Right cardiac atrium (tissue), 5 donors: ENCODE measurements at places on chromosomes 2 and 18.

GRCh38 chr2:11417946-11418585 is 47.9 kb downstream of the E2F6 start:
- no peak for DNase-seq

DNA sequence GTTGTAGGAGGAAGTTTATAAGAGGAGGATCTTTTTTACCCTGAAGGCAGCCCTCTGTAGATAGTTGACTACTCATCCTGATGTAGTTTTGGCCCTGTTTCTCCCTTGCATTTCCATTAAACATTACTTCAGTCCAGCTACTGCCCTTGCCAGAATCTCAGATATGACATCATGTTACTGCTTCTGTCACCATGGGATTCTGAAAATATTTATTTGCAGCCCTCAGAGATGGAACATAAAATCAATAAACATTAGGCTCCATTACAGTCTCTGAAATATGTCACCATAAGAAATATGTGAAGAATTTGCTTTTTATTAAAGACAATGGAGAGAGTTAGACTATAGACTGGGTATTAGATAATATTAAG is 68.7 kb upstream of the STK39 start:
- no peak for DNase-seq

DNA sequence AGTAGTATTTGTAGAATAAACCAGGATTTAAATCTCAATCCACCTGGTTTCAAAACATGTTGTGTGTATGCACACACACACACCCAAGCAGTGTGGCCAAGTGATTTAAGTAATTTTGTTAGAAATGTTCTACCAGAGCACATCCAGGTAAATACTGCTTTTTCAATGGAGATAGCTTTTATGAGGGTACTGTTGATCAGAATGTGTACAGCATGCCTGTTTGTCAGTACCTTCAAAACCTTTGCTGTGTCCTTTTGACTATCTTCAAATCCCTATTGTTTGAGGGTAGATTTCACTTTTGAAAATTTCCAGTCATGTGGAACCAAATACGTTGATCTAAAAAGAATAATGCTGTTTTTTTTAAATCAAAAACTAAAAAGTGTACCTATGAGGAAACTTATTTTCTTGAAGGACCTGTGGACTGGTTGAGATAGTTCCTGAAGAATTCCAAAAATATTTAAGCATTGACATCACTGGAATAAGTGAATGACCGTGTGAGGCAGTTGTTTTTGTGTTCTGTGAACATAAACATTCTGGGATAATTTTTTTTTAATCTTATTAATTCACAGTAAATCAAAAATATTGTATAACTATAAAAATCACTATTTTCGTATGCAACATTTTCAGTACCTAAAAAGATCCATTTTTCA is 70.9 kb downstream of the PTRHD1 start:
- DNase-seq, result no peak

DNA sequence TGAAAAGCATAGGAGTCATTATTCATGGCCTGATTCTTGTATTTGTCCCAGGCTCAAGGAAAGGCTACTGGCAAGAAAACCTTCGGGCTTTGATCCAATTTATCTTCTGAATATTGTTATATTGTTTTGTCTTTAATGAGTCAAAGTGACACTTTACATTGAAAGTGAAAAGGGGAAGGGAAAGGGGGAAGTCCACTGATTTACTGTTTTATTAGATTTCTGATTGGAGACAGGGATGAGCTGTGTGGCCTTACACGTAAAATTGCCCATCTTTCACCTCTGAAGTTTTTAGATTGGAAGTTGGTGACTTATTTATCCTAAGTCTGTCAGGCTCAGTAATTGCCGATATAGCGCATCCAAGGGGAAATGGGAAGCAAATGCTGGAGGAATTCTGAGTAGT is 843.8 kb upstream of the LRRTM1 start:
- DNase-seq, result no peak

DNA sequence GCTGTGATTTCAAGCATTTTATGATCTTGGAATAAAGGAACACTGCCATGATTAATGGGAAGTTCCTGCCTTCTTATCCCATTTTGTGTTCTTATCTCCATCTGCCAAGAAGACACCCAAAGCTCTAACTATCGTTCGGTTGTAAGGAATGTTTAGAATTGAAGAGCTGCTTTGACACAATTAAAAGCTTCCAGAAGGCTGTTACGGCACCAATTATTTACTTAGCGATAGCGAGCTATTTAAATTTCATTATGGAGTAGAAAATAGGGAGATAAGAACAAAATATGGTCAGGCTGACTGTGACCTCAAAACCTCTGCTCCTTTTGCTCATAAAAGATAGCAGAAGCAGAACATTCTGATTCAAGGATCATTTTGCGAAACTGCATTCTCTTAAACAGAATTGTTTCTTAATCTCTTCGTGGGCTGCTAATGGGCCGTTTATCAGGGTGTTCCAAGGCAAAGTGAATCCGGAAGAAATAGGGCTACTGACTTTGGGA is 101.6 kb downstream of the SLC4A3 start:
- DNase-seq, result no peak

DNA sequence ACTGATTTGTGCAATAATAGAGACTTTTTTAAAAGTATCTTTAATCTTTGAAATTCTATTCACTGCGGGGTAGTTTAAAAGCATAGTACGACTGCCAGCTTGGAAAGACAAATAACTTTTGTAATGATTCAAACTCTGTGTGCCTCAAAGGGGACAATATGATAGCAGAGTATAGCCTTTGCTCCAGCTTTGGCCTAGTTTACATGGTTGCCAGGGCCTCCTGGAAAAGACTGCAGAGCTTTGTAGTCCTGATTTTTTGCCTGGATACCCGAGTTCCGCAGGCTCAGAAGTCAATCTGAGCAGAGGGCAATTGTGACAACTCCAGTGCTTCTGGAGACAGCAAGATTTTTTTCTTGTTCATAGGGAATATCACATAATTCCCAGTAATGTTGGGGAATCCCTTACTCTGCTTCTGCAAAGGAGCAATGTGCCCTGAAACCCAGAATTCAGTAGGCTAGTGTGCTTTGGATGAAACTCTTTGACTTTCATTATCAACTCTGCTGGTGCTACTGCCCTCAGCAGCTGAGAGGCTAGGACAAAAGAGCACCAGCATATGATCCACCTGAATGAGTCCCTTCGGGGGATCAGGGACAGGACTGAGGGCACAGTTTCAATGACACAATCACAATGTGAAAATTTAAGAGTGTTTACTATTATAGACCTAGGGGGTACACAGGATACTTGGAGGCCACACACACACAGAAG is 768.1 kb downstream of the TMEM182 start:
- DNase-seq, result no peak

GRCh38 chr2:150107816-150108215 is 379.7 kb downstream of the RND3 start:
- DNase-seq, result no peak

DNA sequence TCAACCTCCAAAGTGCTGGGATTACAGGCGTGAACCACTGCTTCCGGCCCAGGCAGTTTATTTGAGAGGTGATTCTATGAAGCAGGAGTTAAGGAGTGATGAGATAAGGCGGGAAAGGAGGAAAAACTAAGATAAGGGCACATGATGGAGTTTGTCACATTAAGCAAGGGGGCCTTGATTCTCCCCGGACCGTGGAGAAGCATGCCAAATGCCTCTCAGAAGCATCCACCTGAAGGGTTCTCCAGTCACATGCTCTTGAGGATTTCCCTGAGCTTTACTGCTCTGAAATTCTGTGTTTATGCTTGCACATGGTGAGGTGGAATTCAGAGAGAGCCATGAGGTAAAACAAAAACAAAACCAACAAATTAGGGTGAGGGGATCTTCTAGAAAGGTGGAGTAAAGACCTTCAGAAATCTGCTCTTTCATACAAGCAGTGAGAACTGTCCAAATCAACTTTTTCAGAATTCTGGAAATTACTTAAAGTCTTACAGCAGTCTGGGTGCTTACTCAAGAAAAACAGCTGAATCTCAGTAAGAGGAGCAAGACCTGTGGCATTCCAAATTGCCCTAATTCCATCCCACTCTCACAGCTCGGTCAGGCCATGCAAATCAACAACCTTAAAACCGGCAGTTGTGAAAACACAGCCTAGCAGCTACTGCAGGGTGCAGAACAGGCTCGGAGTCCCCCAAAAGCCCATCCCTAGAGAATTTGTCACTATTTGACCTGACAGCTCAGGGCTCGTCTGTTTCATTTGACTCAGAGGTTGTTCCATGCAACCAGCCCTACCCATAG is 69.1 kb upstream of the CTLA4 start:
- no peak for DNase-seq

DNA sequence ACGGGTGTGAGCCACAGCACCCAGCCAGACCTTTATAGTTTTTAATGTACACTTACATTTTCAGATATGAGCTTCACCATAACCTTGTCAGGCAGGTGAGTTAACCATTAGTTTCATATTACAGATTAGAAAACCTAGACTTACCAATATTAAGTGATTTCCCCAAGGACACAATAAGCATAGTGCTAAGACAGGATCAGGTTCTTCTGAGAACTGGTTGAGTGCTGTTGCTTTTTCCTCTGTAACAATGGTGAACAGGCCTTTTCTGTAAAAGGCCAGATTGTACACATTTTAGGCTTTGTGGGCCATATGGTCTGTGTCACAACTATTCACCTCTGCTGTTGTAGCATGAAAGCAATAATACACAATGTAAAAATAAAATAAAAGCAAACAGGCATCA is 332.0 kb downstream of the PIK3C3 start:
- DNase-seq, result no peak

DNA sequence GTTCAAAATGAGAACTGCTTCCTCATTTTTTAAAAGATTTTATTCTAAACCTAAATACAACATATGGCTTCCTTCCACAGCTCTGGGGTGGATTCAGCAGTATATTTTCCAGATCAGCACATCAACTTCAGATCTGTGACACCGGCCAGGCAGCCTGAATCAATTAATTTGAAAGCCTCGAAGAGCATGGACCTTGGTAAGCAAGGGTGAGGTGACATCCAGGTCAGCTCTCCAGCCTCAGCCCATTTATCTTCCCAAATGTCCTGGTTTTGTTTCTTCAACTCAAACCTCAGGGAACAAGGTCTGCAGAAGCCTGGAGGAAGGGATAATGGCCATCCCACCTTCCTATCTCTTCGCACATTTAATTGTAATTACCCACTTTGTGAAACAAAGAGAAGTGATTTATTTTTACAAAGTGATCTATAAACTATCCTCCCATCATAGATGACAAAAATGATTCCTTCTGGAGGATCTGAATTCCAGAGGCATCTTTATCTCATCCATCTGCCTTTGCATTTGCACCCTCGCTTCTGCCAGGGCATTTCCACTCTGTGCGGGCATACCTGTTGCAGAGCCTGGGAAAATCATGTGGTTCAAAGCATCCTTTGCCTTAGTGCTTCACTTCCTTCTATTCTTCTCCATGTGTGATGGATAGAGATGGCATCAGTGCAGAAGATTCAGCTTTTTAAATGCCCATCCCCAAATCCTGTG is 489.0 kb upstream of the NRP2 start:
- DNase-seq, result no peak

GRCh38 chr2:7480431-7480830 is 563.2 kb downstream of the RNF144A start:
- no peak for DNase-seq

DNA sequence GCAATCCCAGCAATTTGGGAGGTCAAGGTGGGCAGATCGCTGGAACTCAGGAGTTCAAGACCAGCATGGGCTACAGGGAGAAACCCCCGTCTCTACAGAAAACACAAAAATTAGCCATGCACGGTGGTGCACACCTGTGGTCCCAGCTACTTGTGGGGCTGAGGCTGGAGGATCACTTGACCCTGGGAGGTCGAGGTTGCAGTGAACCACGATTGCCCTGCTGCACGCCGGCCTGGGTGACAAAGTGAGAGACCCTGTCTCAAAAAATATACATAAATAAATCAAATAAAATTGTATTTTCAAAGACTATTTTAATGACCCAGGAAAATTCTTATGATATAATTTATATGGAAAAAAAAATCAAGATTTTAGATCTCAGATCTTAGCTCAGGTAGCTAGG is 191.5 kb downstream of the ZFP36L2 start:
- no peak for DNase-seq

DNA sequence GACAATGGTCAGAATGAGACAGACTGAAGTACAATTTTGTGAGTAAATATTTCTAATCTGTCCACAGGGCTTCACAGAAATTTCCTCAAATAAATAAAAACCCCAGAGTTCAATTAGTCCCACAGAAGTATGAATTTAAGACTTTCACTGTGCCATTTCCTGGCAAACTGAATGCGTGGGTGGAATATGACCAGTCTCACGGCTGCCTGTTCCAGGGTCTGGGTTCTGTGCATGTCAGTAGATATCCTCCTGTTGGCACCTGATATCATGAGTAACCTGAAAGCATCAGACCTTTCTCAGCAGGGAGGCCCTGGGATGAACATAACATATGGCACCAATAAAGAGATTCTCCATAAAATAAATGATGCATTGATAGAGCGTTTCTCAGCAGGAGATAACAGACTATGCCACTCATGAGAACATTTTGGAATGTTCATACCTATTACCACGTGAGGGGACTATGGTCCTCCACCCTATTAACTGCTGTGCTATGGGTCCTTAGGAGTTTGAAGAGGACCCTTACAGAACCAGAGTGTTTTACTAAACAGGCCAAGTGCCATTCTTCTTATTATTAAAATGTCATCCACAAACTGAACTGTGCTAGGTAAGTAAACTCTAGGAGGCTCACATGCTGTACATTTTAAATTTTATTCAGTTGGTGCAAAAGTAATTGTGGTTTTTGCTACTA is 10.6 kb upstream of the MALL start:
- no peak for DNase-seq
